Fibroblast of pulmonary artery (primary cell): ENCODE measurements at places on chromosomes 1 and 21.
A peak's percentile ranks its signal among the peaks of the same experiment; 100 is the strongest.

DNA sequence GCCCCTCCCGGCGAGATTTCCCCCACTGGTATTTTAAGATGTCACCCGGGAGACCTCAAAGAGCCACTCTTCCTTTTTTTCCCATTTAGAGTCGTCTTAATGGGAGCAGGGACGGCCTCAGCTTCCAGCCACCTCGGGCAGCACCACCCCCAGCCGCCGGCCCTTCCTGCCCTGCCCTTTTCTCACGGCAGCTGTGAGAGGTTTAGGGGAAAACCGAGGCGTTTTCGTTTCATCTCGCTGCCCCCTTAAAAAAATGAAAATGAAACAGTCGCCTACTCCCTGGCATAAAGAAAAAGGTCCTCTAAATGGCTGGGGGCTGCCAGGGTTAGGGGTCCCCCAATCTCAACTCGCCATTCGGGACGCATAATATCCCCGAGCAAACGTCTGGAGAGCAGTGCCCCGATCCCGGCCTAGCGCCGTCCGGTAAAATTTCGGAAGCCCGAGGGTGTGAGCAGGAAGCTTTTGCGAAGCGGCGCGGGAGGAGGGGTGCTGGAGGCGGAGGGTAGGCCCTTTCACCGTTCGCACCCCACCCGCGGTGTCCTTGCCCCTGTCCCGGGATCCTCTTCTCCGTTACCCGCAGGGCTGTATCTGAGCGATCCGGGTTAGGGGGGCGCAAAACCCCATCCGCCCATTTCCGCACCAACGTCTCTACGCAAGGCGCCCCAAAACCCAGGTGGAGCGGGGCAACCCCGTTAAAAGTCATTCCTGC is 1.2 kb downstream of the RUNX3 start:
- no peak for DNase-seq

- no peak for DNase-seq
These were observed 3.2 kb downstream of the CTSE start for GRCh38 chr1:206020393-206021007.

- DNase-seq, result no peak
These were observed 6.3 kb upstream of the ERRFI1 start for GRCh38 chr1:8032366-8032910.

DNA sequence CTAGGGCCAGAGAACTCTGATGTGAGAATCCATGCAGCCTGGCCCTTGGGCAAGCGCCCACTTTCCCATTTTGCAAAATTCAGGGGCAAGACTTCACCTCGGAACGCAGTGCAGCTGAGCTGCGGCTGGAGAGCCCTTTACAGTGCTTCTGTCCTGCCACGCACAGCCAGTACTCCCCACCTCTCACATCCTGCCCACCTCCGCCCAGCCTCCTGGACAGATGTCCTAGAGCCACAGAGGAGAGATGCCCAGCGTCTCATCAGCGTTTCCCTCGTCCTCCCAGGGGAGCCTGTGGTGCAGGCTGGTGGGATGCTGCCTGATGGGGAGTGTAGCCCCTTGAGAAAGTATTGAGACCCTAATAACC is 29.6 kb downstream of the RUNX3 start:
- DNase-seq, result no peak

GRCh38 chr1:203426870-203427269 is 48.7 kb upstream of the PRELP start:
- DNase-seq, result no peak

DNA sequence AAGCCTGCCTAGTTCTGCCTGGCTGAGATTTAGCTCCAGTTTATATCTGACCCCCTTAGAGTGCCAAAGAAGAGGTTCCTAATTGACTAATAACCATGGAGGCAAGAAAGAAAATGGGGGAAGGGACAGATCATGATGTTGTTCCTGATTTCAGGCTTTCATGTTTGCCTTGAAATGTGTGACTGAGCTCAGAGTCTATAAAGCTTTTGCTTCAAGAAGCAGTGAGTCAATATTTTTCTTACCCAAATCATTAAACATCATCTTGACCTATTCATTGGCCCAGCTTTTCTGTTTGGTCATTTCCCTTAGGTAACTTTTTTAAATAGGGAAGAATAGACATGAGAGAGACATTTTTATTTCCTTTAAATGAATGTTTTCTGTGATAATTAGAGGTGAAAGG is 55.9 kb downstream of the HHAT start:
- no peak for DNase-seq

DNA sequence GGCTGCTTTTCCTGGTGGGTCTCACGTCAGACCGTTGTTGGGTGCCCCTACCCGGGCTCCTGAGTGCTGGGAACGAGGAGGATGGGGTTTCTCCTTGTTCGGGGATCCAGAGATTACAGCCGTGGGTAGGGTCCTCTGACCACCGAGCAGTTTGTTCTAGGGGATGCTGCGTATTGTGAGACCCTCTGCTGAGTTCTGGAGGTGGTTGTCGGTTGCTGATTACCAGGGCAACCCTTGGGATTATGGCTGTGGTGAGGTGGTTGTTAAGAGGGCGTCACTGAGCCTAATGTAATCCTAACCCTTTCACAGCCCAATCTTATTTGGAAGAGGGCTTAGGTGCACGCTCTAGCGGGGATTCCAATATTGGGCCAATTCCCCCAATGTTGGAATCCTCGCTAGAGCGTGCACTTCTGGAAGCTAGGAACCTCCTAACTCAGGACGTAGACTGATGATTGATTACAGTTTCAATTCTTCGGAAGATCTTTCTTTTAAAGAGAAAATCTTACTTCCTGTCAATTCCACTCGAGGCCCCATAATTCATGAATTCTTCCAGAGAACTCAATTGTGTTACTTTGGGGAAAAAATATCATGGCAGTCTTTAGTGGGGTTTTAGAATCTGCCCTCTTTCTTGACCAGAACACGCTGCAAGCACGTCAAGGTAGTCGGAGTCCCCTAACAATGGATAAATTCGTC is 483 bp downstream of the TCEANC2 start:
- DNase-seq, result peak; percentile 24

DNA sequence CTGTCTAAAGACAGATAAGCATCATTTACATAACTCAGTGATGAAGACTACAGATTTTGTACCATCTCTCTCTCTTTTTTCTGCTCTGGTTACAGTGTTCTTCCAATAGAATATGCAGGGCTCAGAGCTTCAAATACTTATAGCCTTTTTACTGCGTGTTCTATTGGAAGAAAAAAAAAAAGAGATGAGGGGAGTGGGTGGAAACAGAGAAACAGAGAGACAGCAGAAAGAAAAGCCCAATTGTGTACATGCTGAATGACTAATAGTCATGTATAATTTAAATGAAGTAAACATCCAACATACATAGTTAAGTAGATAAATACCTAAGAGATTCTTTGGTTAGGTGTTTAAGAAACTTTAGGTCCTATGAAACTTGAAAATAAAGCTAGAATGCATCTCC is 151.9 kb downstream of the HMCN1 start:
- no peak for DNase-seq

GRCh38 chr1:8595941-8596340 is 221.5 kb downstream of the RERE start:
- no peak for DNase-seq

GRCh38 chr1:234926559-234927311 is 201.9 kb downstream of the TOMM20 start:
- DNase-seq, result no peak

- DNase-seq, result no peak
These were observed 39.4 kb downstream of the RCSD1 start for GRCh38 chr1:167669209-167670124.

- DNase-seq, result no peak
These were observed 39.1 kb upstream of the CNN3 start for GRCh38 chr1:94966033-94966432.
